T-helper 9 cell (primary cell): ENCODE measurements at places on chromosomes 2 and 18.

DNA sequence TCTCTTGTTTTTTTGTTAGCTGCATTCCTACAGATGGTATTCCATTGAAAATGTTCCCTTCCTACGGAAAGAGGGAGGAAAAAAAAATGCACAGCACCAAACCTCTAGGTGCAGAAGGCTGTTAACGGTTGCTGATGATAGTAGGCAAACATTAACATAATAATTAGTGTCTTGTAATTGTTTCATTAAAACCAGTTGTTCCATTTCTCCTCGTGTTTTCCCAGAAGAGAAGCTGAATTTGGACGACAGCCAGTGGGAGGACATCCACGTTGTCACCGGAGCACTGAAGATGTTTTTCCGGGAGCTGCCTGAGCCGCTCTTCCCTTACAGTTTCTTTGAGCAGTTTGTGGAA is 494.7 kb downstream of the ARHGAP15 start:
- no peak for DNase-seq

GRCh38 chr18:60067426-60068210 is 167.8 kb downstream of the PMAIP1 start:
- DNase-seq = no peak

GRCh38 chr2:96113367-96113677 is 3.0 kb downstream of the ADRA2B start:
- DNase-seq = no peak

- DNase-seq = no peak
Measured at GRCh38 chr2:188318161-188318749, 26.6 kb downstream of the GULP1 start.

GRCh38 chr2:8996006-8996405 is 7.5 kb downstream of the MBOAT2 start:
- DNase-seq = no peak
